ENCODE measurements at places on chromosomes 2 and 18.

GRCh38 chr2:145431181-145431951, 911.4 kb upstream of the ZEB2 start:
- peak; percentile 9 for DNase-seq

- DNase-seq, result no peak
These were observed 351.7 kb upstream of the DCC start for GRCh38 chr18:51988277-51988676.

DNA sequence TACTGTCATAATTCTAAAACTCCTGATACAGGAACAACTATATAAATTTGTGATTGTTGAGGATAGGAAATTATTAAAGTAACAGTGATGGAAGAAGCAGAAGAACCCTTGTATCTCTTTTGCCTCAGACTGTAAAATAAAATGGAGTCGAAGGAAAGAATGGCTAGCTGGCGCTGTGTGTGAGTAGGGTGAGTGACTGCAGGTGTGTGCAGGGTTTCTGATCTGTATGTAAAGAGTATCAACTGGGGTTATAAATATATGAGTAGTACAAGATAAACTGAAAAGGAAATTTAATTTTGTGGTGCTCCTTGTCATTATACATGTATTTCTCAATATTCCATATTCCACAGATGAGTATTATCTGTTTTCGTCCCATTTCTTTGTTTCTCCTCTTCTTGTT, 15.2 kb downstream of the POLI start:
- no peak for DNase-seq

DNA sequence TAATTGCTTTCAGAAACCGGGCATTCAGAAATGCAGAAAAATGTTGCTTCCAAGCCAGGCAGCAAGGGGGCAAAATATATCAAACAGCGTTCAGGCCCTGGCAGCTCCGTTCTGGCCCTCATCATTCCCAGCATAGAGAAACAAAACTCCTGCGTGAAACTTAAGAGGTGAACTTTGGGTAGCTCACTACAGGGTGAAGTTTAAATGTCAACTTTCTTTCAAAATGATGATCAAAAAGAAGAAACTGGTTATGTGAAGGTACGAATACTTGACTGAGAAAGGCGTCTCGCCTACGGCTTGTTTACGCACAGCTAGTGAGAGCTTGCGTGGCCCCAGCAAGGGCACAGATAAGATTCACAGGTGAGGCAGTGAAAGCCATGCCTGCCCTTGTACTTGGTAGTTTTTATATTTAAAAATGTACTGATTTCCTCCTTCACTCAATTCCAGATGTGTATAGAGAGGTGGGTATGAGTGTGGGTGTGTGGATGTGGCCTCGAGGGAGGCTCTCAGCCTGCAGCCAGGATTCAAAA, 127.5 kb downstream of the NFATC1 start:
- DNase-seq, result no peak

DNA sequence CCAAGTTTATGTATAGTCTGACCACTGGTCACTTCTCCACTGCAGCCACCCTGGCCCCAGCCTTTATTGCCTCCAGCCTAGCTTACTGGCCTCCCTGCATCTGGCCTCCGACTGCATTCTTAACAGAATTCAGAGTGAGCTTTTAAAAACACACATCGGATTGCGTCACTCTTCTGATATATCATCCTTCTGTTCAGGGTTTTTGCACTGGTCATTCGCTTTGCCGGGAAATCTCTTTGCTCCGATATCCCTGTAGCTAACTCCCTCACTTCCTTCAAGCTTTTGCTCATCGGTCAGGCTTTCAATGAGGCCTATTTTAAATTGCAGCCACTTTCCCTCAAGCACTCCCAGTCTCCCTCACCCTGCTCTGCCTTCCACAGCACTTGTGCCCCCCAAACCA, 101.6 kb upstream of the DLX2 start:
- no peak for DNase-seq

- no peak for DNase-seq
These were observed 6.9 kb downstream of the YES1 start for GRCh38 chr18:805008-805754.

- DNase-seq, result no peak
These were observed 269.4 kb downstream of the TDRD15 start for GRCh38 chr2:21393173-21393572.

- DNase-seq, result no peak
These were observed 335 bp downstream of the TRAK2 start for GRCh38 chr2:201450954-201451291.

DNA sequence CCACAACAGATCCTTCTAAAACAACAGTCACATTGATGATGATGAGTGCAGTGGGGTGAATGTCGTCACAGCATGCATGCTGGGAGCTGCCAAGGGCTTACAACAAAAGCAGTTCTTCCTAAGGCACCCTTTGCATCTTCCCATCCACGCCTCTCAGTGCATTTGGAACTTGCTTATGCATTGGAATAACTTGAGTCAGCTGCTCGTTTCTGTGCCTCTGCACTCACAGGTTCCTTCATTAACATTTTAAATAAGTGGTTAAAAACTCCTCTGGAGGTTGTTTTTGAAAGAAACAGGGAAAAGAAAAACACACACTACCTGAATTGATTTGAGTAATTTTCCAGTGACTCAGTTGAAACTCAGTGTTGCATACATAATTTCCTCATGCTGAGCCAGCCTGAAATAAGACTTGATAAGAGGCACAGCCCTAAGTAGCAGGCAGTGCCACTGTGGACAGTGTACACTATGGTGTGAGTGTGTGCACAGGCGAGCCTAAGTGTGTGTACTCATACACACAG, 46.8 kb upstream of the TRIM43B start:
- no peak for DNase-seq

GRCh38 chr2:35185861-35186412, 1169.6 kb upstream of the CRIM1 start:
- DNase-seq, result no peak

- DNase-seq, result no peak
These were observed 84.8 kb upstream of the TTN start for GRCh38 chr2:178891959-178892485.

- DNase-seq, result peak; percentile 21
These were observed 817 bp downstream of the DSC2 start for GRCh38 chr18:31101183-31102024.

GRCh38 chr18:10195529-10195928, 258.9 kb upstream of the APCDD1 start:
- DNase-seq, result no peak

- DNase-seq, result no peak
These were observed 93.0 kb downstream of the MAIP1 start for GRCh38 chr2:200048421-200048820.

- DNase-seq, result no peak
These were observed 1815.3 kb upstream of the CELF4 start for GRCh38 chr18:39380866-39381265.

DNA sequence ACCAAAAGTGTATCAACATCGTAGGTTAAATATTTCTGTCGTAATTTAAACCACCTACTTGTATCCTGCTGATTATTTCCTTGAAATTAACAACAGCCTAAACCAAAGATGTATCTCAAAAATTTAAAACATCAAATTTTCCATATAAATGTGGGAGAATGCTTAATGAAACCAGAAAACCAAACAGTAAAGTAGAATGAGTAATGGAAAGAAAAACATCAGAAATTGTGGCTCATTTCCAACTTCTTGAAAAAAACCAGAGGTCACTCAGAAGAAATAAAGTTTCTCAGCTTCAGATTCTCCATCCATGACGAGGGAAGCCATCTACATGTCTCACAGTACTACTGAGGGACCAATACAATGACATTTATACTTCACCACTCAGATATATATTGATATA, 296.5 kb downstream of the NOL4 start:
- DNase-seq, result peak; percentile 86

- peak; percentile 30 for DNase-seq
These were observed 1053.5 kb upstream of the FAM98A start for GRCh38 chr2:34652636-34653035.

DNA sequence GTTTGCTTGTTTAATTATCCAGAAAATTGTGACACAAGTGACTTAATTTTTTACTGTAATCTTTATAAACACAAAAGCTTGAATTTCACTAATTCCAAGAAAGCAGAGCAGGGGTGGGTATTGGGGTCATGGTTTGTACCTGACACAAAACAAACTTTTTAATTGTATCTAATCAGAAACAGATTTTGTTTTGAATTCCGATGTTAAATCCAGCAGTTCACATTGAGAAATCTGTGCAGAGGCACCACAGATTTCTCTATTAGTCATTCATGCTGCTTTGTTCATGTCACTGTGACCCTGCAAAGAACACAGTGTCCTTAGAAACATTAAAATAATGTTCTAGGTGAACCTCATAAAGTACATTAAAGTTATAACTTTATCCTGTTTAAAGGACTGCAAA, 443.4 kb downstream of the NYAP2 start:
- DNase-seq, result no peak

DNA sequence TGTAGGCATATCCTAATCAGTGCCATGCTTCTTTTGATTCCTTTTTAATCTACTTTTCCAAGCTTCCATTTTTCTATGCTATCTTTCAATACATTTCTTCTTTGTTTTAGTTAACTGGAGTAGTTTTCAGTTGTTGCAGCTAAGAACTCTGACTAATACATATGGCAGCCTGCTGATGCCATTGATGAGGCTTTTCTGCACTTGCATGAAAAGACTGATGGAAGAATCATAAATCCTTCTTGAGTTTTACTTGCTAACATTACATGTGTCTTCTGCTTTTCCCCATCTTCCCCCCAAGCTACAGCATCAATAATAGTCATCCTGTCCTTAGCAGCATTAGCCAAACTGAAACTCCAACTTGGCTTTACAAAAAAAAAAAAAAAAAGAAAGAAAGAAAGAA, 203.3 kb downstream of the LRP1B start:
- DNase-seq, result no peak

- no peak for DNase-seq
These were observed 42.1 kb upstream of the DSG1 start for GRCh38 chr18:31275722-31276463.

- DNase-seq, result no peak
These were observed 58.7 kb downstream of the PDCL3 start for GRCh38 chr2:100621371-100621951.

GRCh38 chr18:23377669-23378301, 75.3 kb upstream of the RIOK3 start:
- DNase-seq, result peak; percentile 75

GRCh38 chr2:121723316-121723715, 13.4 kb downstream of the NIFK start:
- DNase-seq, result no peak

GRCh38 chr18:5030636-5031035, 166.4 kb downstream of the AKAIN1 start:
- DNase-seq, result no peak
